Smooth muscle cell of the umbilical artery (primary cell): ENCODE measurements at places on chromosomes 1 and 21. TPM values are rescaled to one million over a fixed set of nuclear protein-coding genes. Genes with fewer than 3 reads are reported as not detected.

The SLAMF1 gene
- not detected in 2 replicates for total RNA-seq

The FALEC gene
- not detected in 2 replicates for total RNA-seq

The TPTE gene
- not detected in 2 replicates for total RNA-seq

The TMEM59 gene
- 313 and 741 TPM in 2 replicates for total RNA-seq

The OXCT2 gene
- 0.30 and 1.2 TPM in 2 replicates for total RNA-seq

The RNU1-1 gene
- total RNA-seq, result under 0.01 TPM in 2 replicates

The FCER1A gene
- not detected in 2 replicates for total RNA-seq

The FAM163A gene
- total RNA-seq, result 0.05 TPM in 1 of 2 replicates, not detected in the other

The PPIAL4G gene
- not detected in 2 replicates for total RNA-seq

The RUSC1 gene
- total RNA-seq, result 10.4 and 19.1 TPM in 2 replicates

The ADAMTS1 gene
- total RNA-seq, result 42.4 and 47.8 TPM in 2 replicates

The LCE1C gene
- total RNA-seq, result not detected in 2 replicates
